Upper lobe of right lung (tissue), 1 donor: ENCODE measurements at places on chromosomes 16 and 17. TPM values are rescaled to one million over a fixed set of nuclear protein-coding genes. Genes with fewer than 3 reads are reported as not detected.

The ABCC11 gene
- not detected for total RNA-seq

GRCh38 chr16:13296206-13296605 lies 394.8 kb downstream of the SHISA9 start:
- DNase-seq = no peak

GRCh38 chr17:59830846-59831486 lies 61.8 kb downstream of the TUBD1 start:
- DNase-seq = no peak

GRCh38 chr17:75319904-75320691 lies 30.9 kb upstream of the SLC25A19 start:
- DNase-seq = no peak

- DNase-seq = no peak
Observed at GRCh38 chr17:66337268-66337667, 34.9 kb downstream of the PRKCA start.

The MRPL10 gene
- 29.2 TPM for total RNA-seq

DNA sequence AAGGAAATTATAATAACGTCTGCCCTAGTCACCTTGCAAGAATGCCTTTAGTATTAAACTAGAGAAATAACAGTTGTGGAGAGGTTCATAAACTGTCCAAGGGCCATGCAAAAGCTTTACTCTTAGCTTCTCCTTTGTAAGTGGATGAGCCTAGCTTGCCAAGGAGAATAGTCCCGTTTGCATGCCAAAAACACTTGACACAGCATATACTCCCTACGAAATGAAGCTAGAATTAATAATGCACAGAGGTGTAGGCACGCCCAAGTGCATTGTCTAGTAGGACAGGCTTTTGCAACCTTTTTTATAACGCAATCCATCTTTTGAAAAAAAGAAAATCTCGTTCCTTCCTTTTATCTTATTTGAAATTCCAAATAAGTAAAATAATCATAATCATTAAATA lies 12.8 kb upstream of the CDRT4 start:
- DNase-seq = no peak

DNA sequence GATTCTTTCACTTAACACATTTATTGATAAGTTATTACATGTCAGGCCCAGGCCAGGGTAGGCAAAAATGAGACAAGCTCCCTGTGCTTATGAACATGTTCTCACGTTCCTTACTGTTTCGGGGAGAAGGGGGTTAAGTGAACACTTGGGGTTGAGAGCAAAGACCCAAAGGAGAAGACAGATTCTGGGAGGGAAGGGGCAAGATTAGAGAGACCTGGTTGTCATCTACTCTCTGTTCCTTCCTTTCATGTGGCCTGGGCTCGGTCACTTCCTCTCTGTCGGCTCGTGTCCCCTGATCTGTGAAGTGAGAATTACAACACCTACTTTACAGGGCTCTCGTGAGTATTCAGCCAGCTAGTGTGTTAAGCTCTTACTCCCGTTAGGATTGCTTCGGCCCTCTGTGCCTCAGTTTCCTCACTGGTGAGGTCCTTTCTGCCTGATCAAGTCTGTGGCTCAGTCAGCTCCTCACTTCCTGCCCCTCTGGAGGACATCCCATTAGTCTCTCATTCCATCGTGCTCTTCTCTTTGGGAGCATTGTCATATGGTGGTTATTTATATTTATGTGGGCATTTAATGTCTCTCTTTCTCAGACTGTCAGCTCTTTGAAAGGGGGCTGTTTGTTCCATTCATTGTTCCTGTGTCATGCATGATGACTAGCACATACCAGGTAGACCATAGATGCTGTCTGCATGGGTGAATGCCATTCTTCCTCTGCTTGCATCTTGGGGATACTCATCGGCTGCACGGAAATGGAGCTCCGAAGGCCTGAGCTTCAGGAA lies 38.9 kb downstream of the PLCG2 start:
- no peak for DNase-seq

DNA sequence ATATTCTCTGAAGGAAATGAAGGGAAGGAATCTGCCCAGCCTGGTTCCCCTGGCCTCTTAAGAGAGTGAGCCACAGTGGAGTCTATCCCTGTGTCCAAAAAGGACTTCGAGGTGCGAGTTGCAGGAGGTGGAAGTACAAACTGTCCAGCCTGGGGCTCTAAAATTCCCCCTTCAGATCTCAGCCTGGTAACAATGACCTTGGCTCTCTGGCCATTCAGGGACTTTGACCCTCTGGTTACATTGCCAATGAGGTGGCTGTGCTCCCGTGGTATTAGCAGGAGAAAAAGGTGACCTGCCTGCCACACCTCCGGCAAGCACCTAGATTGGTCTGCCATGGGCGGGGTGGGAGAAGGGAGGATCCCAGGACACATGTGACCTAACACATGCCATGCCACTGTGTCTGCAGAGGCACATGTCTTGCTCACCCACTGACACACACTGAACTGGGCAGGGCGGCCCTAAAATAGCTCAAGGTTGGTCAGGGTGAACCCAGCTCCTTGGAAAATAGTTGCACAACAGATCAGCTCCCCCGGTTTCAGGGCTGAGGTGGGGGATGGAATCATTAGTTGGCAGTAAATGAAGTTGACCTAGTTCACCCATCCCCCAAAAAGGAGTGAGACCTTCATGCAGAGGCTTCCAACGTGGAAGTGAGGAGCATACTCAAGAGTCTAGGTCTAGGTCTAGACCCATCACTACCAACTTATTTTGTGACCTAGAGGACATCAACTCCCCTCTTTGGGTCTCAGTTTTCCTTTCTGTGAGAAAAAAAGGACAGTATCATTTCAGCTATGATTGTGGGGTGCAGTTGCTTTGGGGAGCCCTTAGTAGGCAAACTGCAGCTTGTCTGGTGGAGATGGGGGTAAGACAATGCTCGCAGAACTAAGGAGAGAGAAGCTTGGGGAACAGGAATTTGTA lies 2.2 kb downstream of the NR1D1 start:
- DNase-seq = peak; percentile 78

DNA sequence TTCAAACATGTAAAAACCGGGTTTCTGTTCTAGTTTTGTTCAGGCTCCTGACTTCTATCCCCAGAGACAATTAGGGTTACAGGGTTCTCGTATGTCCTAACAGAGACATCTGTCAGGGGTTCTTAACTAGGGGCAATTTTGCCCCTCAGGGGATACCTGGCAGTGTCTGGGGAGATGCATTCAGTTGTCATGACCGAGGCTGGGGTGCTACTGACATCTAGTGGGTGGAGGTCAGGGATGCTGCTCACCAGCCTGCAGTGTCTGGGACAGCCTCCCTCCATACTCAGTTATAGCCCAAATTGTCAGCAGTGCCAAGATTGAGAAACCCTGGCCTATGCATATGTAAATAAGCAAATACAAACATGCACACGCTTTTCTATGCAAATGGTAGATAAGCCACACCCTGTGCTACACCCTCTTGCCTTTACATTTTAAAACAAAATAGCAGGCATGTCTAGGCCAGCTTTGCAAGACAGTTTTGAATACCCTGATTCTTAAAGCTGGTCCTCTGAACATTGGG lies 37.4 kb downstream of the CLEC16A start:
- DNase-seq = no peak

The TBC1D28 gene
- not detected for total RNA-seq

The ARHGAP44 gene
- total RNA-seq = 41.2 TPM

DNA sequence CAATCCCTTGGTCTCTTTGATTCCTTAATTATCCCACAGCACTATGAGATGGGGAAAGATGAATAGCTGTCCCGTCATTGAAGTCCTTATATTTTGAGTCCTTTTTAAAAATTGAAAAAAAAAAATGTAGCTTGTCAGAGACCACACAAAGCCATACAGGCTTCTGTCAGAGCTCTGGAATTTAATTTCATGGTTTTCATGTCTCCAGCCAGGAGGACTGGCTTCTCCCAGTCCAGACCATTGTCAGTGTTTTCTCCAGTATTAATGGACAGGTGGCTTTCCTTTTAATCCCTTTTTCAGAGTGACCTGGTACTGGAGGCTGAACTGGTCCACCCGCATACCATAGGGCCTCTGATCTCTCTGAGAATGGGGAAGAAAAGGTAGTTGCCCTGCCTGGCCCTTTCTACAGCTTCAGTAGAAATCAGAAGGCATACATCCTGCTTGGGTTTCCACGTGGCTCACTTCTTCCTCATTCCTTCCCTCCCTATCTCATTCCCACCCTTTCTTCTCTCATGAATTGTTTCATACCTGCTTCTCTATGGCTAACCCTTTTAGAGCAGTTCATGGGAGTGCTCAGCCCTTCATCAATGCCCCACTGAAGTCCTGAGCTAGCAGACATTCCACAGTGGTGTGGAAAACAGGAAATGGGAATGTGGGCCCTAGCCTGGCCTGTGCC lies 29.1 kb downstream of the TRIM16 start:
- no peak for DNase-seq

DNA sequence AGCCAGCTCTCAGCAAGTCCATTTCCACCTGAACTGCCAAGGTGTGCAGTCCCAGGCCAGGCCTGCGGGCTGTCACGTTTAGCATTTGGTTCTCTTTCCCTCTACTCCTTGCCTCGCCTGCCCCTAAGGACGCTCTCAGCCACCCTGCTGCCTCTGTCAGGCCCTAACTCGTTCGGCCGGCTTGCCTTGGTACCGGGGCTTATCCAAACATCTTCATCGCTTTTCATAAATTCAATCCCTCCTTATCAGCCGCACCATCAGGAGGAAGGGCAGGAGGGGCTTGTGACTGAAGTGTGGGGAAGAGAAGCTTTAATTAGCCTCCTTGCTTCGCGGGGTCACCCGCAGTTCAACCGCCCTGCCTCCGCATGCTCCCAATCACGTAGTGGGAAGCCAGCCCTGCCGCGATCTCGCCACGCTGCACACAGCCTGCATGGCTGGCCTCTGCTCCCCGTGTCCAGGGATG lies 231.1 kb downstream of the SOX9 start:
- no peak for DNase-seq

DNA sequence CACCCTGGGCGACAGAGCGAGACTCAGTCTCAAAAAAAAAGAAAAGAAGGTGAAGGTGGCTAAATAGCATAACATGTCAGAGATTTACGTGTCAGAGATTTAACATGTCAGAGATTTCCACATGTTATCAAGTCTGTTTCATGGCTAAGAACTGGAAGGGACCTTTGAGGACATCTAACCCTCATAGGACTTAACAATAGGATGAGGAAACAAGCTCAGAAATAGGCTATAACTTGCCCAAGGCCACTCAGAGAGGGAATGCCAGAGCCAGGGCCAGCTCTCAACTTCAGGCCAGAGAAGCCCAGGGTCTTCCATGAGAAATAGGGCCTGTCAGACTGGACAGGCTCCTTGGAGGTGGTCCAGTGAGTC lies 26.8 kb upstream of the ZNF629 start:
- DNase-seq = no peak

- DNase-seq = no peak
Observed at GRCh38 chr17:62670202-62670821, 42.8 kb downstream of the MRC2 start.

- no peak for DNase-seq
Observed at GRCh38 chr16:86103320-86103719, 204.4 kb downstream of the IRF8 start.

DNA sequence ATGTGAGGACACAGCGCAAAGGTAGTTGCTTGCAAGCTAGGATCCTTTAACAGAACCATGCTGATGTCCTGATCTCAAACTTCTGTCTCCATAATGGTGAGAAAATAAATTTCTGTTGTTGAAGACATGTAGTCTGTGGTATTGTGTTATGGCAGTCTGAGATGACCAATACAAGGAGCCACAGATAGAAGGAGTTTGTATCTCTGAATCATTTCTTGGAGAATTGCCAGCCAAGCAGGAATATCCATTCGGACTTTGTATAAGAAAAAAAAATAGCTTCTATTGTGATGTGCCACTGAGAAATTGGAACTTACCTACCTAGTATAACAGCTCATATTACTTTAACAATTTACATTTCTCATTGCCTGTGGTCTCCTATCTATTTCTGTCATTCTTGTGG lies 447.6 kb upstream of the CA10 start:
- no peak for DNase-seq

GRCh38 chr16:81198635-81199034 lies 39.9 kb upstream of the BCO1 start:
- DNase-seq = no peak

GRCh38 chr17:55677446-55677845 lies 45.2 kb downstream of the TMEM100 start:
- DNase-seq = no peak

GRCh38 chr16:84891149-84891795 lies 71.5 kb downstream of the CRISPLD2 start:
- DNase-seq = no peak

DNA sequence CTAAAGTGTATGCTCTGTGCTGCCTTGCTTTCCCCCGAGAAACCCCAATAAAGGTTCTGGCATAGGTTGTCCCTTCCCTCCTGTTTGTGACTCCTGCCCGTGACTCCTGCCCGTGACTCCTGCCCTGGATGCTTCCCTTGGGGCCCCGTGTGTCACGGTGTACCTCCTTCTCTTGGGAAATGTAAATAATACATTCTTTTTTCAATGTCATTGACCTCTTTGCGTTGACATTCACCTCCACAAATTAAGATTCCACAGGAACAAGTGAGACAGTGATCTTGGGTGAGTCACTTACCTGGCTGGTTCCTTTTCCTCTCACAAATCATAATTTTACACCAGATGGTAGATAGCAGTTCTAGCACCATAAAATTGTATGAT lies 632 bp downstream of the CCL15 start:
- DNase-seq = no peak

DNA sequence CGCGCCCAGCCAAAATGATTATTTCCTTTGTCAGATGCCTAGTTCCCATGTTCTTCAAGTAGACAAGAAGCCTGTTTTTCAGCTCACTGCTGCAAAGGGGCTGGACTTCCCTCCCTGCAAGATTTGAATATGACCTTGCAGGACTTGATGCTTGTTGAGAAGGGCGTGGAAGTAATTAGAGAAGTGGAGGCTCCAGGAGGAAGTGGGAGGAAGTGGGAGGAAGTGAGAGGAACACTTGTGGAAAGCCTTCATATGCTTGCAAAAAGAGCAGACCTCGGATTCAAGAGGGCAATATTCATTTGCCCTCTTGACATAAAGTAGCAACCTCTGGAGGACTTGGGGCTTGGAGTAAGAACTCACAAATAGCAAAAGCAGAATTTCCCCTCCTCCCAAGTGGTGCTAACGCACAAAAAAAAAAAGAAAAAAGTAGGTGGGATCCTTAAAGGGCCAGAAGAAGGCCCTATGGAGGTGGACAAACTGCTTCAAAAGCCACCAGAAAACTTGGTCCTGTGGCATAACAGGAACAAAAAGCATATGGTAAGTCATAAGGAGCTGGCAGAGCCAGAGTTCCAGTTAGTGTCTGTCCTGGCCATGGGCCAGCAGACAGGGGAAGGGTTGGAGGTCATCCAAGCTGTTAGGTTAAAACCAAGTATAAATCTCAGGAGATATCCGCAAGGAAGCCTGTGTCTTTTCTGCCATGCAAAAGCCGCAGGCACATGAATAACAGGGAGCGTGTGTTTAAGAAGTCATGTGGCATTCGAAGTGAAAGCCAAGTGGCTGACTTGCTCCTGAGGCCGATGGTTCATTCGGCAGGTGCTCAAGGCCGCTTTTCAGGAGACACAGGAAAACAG lies 20.6 kb upstream of the PRKAR1A start:
- DNase-seq = peak; percentile 63

GRCh38 chr16:89987169-89987568 lies 32.1 kb downstream of the DBNDD1 start:
- no peak for DNase-seq

- no peak for DNase-seq
Observed at GRCh38 chr16:11121914-11122692, 133.9 kb downstream of the SOCS1 start.

The EME1 gene
- 1.3 TPM for total RNA-seq

- no peak for DNase-seq
Observed at GRCh38 chr16:11892761-11893160, 23.0 kb downstream of the GSPT1 start.

GRCh38 chr16:31785126-31785525 lies 88.5 kb upstream of the ZNF267 start:
- no peak for DNase-seq

The ABAT gene
- 9.8 TPM for total RNA-seq

The EIF3CL gene
- 25.2 TPM for total RNA-seq

GRCh38 chr17:944266-944826 lies 35.2 kb downstream of the NXN start:
- DNase-seq = no peak
